ENCODE measurements at places on chromosomes 7 and 10.

DNA sequence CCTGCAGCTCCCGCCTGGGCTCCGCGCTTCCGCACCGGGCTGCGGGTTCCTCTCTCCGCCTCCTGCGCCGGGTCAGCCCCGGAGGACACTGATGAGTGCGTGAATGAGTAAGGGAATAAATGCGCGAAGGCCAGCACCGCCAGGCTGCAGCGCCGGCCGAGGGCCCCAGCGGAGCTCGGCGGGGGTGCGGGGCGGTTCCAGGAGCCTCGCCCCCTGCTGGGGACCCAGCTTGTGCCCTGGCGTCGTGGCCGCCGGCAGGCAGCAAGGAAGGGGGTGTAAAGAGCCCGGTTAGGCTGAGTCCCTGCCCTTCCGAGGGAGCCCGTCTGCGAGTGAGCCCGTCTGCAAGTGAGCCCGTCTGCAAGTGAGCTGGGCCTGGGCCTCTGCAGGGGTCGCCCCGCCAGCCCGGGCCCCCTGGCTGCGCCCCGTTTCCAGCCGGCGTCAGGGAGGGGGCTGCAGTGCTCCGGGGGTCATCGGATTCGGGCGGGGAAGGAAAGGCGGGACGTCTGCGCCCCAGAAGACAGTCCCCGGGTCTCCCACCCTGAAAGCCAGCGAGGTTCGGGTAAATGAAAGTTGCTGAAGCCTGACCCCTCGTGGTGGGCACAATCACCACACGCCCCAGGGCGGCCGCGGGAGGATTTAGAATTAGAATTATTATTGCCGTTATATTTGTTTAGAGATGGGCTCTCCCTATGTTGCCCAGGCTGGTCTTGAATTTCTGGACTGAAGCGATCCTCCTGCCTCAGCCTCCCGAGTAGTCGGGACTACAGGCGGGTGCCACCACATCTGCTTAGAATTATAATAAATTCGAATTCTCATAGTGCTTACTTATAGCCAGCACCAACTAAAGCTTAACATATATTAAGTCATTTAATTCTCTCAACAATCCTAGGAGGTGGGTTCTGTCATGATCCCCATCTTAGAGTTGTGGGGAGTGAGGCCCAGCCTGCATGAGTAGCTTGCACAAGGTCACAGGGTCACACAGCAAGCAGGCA lies 8.6 kb upstream of the CRYGN start:
- DNase-seq: peak; percentile 60

DNA sequence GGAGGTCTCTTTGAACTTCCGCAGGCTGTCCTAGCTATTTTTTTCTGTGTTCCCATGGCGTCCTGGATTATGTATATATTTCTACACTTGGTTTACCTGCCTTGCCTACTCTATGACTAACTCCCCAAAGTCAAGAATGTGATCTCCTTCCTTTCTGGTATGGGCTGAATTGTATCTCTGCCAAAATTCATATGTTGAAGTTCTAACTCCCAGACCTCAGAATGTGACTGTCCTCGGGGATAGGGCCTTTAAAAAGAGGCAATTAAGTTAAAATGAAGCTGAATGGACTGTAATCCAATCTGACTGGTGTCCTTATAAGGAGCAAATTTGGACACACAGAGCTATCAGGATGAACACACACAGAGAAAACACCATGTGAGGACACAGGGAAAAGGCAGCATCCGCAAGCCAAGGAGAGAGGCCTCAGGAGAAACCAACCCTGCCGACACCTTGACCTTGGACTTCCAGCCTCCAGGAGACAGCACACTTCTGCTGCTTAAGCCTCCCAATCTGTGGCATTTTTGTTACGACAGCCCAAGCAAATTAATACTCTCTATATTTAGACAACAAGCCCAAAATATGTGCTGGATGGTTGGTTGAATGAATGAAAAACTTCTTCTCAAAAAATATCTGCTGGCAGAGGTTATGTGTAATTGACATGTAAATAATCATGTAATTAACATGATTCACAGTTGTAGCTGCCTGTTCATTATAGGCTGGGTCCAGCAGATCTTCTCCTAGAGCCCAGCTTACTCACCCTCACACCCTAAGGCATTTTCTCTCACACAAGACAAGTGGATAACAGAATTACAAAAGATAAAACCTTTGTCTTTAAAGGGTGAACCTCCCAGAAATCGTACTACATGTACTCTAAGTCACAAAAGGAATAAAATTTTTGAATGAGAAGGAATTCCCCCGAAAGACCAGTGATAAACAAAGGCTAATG lies 123.7 kb downstream of the CUBN start:
- DNase-seq: no peak

- no peak for DNase-seq
These were observed 1.4 kb downstream of the PODXL start for GRCh38 chr7:131554880-131555516.

GRCh38 chr10:86856156-86856555 lies 99.7 kb downstream of the BMPR1A start:
- no peak for DNase-seq

DNA sequence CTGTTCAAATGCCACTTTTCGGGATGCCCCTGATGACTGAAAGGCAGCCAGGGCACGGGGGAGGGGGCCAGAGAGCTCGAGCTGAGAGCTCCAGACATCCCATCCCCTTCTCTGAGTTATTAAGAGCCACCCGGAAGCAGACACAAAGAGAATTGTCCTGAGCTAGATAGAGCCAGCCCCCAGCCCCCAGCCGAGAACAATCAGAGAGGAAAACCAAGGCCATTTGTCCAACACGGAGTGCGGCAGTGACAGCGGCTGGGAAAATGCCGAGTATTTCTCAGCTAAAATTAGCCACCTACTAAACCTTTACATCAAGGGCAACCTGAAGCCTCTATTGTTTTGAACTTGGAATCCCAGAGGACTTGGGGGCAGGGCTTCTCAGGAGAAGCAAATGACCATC lies 51.0 kb downstream of the UNC5B start:
- no peak for DNase-seq

DNA sequence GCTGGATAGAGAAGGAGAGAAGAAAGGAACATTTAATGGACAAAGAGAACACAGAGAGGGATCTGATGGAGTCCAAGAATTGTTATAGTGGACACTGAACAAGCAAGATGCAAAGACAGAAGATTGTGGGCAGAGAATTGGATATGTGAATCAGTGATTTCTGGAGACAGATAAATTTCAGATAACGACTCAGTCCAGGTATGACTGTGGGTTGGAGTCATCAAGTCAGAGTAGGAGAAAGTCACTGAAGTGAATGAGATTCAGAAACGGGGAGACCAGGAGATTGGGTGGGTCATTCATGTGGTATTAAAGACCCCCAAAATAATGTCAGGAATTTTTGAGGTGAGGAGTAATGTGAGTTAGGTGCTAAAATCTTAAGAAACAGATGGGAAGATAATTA lies 23.0 kb downstream of the ASB4 start:
- DNase-seq: no peak

DNA sequence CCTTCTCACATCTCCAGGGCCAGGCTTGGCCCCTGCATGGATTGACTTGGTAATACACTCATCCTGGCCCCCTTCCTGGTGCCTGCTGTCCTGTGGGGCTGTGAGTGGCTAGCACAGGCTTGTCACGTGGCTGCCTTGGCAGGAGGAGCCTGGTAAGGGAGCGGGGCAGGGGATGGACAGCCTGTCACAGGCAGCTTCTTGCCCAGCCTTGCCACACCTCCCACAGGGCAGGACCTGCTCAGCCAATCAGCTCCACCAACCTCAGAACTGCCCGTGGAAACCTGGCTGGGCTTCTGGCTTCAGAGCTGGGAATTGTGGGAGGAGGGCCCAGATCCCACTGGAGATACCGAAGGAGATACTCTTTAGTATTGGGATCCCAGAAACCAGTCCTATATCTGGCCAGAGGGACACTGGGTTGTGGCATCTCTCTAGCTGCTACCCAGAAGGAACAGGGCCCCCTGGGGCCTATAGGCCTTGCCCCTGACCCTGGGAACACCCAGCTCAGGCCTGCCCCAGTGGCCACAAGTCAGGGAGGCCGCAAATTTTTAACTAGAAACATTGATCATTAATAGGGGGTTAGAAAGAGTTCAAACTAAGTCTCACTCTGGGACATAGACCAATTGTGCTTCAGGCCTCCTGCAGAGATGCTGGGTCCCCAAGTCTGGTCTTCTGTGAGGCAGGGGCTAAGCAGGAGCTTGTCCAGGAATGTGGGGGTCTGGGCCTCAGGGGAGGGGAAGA lies at the start of gene HOGA1:
HOGA1 (plus strand) TSS at position 330 of the 738 bp plus-strand sequence; CDS start at position 645, 315 bp downstream.
- no peak for DNase-seq

GRCh38 chr7:45582136-45582749 lies 8.1 kb downstream of the ADCY1 start:
- no peak for DNase-seq

GRCh38 chr7:142894985-142895593 lies 9.5 kb upstream of the TRPV6 start:
- no peak for DNase-seq

GRCh38 chr10:78870458-78870857 lies 198.3 kb upstream of the ZMIZ1 start:
- DNase-seq: no peak

GRCh38 chr7:138882249-138882648 lies 84.3 kb upstream of the ATP6V0A4 start:
- DNase-seq: no peak

Data from OCI-M1 (cell line).